ENCODE measurements at places on chromosomes 1 and 21.

DNA sequence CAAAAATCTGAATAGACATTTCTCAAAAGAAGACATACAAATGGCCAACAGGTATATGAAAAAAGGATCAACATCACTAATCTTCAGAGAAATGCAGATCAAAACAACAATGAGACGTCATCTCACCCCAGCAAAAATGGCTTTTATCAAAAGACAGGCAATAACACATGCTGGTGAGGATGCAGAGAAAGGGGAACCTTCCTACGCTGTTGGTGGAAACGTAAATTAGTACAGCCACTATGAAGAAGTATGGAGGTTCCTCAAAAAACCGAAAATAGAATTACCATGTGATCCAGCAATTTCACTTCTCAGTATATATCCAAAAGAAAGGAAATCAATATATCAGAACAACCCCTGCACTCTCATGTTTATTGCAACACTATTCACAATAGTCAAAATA is 65.1 kb upstream of the ATP1B1 start:
- no peak for DNase-seq

- DNase-seq = no peak
These were observed 27.5 kb upstream of the SLC44A3 start for GRCh38 chr1:94792473-94793295.

GRCh38 chr1:213287987-213288386 is 236.9 kb downstream of the RPS6KC1 start:
- no peak for DNase-seq

DNA sequence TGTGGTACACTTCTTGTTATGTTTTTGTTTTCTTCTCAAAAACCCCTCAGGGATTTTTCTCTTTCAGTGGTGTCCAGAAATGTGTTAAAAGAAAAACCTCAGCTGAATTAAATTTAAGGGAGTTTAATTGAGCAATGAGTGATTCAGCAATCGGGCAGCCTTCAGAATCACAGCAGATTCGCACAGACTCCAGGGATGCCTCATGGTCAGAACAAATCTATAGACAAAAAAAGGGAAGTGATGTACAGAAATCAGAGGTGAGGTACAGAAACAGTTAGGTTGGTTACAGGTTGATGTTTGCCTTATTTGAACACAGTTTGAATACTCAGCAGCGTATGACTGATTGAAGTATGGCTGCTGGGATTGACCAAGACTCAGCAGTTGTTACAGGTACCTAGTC is 86.2 kb downstream of the TLR5 start:
- DNase-seq = no peak

DNA sequence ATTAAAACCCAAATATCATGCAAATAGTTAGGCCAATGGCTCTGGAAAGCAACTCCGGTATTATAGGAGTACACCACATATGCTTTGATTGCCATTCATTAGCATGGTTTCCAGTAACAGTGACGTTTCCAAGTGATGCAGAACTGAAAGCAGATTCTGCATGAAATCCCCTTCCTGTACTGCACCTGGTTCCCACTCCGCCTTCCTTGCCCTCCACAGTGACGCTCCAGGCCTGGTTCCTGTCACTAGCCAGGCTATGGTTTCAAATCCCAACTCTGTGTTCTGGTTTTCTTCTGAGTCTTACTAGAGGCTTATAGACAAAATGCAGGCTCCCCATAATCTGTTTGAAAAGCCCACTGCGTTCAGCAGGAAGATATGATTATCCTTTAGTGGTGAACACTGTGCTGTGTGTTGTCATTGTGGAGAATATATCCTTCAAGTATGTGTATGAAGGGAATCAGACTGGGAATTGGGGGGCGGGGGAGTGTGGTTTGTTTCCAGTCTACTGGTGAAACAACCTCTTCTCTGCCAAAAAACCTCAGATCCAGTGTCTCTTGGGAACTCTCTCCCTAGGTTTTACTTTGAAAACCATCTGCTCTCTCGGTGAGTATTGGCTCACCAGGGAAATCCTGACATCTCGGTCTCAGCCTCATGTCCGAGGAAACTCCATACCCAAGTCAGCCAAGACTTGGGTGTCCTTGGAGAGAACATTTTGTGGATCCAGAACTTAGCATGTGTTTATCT is 78.7 kb downstream of the TYW3 start:
- no peak for DNase-seq

DNA sequence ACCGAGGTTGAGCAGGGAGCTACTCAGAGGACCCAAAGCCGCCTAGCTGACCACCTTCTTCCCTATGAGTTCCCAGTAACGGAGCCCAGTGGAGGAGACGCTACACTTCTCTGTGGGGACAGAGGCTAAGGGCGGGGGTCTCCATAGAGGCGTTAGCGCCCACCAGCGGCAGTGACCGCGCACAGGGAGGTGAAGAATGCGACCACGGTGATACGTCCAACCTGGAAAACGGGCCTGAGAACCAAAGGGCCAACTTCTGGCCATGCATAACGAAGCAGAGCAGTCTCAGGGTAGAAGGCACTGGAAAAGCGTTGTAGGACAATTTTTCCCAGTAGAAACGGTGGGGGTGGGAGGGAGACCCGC is 400 bp upstream of the COG2 start:
- no peak for DNase-seq

GRCh38 chr1:72439036-72439435 is 156.7 kb upstream of the NEGR1 start:
- no peak for DNase-seq

DNA sequence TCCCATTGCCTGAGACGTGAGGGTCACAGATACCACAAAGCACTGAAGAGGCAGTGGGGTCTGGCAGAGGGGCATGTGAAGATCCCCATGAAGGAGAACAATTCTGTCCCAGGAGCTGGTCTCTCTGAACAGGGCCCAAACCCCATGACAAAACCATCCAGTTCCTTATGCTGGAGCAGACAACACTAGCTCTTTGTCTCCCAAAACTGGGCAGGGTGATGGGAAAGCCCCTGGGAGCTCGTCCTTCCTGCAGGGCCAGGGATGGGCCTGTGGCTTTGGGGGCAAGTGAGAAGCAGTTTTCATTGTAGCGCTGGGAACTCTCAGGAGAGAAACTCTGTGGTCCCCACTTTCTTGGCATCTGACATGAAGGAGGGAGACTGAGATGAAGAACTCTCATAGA is 8.8 kb downstream of the ETV3L start:
- no peak for DNase-seq

DNA sequence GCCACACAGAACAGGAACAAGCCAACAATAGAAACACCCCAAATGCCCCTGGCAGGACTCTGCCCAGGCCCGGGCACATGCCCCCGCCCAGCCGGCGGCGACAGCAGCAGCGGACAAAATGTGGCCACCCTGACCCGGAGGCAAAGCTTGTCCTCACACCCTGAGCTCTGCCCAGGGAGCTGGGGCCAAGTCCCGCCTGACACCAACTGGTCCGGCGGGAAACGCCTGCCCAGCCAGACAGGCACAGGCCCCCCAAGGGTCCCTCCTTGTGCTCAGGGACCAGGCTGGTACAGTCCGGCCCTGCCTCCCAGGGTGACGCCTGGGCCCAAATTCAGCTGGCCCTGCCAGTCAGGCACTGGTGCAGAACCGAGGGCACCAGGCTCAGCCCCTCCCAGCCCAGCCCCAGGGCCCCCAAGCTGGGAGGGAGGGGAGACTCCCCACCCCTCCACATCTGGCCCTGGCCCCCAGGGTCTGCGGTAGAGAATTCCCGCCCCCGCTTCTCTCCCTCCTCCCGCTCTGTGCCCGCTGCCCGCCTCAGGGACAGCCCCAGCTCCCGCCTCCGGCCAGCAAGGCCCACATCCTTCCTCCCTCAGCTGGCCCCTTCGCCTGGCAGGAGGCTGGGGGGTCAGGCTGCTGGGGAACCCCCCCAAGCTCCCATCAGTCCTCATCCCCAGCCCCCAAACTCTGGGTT is 2.0 kb downstream of the AHDC1 start:
- DNase-seq = no peak

DNA sequence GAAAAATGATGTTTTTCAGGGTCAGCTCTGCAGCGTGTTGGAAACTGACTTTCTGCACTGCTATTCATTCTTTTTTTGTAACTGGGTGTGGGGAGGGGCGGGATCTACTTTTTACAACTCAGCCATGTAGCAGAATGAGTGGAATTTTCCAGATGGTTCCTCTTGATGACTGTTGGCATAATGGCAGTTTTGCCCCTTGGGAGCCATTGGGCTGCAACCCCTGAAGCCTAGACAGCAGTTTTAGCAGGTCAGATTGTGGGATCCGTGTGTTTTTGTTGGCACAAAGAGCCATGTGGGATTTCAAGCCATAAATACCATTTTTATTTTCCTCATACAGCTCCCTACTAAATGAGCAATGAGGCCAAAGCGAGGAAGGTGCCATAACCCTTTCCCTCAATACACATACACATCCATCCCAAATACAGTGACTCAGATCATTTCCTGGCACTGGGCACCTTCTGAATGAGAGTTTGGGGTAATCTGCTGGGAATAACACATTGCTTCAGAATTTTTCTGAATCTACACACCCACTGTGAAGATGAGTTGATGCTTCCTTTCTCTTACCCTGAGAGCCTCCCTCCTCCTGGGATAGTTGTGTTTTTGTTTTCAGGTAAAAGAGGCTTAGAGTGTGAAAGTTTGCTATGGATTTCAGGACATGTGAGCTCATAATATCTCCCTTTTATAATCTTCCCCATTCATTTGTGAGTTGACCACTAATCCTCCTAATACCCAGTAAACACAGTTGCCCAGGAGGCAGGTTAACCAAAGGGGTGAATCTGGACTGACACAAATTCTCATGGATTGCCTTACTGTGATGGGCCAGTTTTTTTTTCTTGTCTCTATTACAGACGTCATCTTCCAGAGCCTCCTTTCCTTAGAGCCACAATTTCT is 13.1 kb downstream of the S100A10 start:
- no peak for DNase-seq

GRCh38 chr1:54606990-54607325 is 16.4 kb downstream of the FAM151A start:
- DNase-seq = no peak

GRCh38 chr21:18951271-18952038 is 547.9 kb upstream of the TMPRSS15 start:
- DNase-seq = no peak

GRCh38 chr1:155833665-155834295 is 23.2 kb downstream of the GON4L start:
- DNase-seq = no peak

DNA sequence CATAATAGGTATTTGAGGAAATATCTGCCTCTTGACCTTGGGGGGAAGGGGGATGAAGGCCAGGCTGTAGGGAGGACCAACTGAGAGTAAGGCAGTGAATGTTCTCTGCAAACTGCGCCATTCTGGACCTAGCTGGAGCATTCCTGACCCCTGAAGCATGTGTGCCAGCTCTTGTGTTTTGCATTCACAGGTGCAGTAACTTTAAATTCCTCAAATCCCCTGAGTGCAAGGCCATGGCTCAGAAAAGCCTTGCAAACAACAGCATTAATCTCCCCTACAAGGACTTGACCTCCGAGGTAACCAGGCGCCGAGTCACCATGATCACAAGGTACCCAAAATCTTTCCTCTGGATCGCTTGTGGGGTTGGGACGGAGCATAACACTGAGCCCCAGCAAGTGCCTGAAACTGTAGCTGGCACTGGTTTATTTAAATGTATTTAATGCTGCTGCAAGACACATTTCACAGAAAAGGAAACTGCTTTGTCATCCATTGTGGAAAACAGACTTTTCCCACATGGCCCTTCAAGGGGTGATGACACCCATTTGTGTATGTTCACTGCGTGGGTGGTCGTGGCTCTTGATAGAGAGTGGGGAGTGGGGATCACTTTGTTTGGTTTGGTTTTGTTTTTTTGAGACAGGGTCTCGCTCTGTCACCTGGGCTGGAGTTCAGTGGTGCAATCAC is 1.7 kb downstream of the MYOCOS start:
- DNase-seq = no peak

DNA sequence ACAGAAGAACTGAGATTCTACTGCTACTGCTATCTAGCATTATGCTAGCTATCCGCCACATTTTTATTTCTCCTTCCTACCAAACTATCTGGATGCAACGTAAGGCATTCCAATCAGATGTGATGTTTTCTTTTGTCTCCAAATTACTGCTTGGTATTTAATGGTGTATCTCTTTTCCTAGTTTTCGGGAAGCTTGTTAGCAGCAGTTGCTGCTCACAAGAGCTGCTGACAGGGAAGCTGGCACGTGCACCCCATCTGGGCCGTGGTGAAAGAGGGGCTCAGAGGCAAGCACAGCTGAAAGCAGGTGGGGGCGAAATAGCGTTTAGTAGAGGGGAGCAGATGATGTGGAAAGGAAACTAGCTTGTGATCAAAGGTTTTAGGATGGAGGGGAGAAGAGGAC is 57.3 kb downstream of the JAK1 start:
- DNase-seq = no peak

DNA sequence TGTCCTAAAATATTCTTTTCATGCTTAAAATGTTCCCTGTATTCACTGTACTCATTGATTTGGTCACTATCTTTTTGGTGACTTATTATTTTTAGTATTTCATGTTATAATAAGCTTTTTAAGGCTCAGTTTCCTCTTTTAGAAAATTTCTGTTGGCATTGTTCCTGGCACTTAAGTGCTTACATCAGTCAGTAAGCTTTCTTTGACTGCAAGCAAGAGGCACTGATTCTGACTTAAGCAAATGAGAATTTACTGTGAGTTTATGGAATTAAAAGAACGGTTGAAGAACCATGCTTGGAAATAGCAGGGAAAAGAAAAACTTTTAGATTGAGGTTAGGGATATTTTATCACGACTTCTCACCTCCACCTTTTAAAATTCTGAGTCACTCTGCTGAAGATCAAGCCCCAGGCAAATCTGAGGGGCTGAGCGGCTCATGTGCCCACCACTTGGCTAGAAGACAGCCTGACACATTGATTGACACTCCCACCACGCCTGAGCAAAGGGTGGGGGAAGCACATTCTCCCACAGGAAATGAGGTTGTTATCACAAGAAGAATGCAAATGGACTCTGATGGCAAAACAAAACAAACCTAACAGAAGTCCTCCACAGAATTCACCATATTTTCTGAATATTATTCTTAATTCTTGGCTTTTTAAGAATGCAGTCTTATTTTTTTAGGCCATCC is 102.8 kb downstream of the KCTD3 start:
- DNase-seq = no peak

GRCh38 chr1:101444381-101444780 is 207.6 kb downstream of the S1PR1 start:
- no peak for DNase-seq

DNA sequence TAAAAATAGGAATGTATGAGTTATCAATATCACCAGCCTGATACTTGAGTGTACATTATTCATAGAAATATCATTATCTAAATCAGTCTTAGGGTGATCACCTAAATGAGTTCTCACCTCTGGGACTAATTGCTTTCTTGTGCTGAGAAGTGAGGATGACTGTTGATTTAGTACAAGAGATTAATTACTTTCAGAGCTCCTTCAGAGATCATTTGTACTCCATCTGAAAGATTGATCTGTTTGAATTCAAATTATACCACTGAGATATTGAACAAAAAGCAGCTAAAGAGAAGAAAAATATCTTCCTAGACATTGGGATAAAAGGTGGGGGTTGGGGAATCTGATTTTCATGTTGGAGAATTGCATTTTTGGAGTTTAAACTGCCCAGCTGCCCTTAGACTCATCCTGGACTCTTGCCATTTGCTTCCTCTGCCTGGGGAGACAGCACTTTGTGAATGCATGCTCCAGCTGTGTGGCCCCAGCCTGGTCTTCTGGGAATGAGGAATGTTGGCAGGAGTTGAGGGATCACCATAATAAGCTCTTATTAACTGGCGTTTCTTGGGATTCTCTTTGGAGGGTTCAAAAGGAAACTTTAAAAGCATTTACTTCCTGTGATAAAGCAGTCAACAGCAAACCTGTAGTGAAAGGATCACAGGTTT is 19.7 kb upstream of the PGBD2 start:
- no peak for DNase-seq

- DNase-seq = no peak
These were observed 122.3 kb downstream of the MACF1 start for GRCh38 chr1:39326836-39327235.

- DNase-seq = no peak
These were observed 4.8 kb downstream of the OVGP1 start for GRCh38 chr1:111422546-111423391.

All from stimulated activated CD4-positive, alpha-beta T cell treated with anti-CD3 and anti-CD28 coated beads, TNF-alpha, amount 100 ng/mL, for 4 hours (primary cell).